ENCODE measurements at places on chromosomes 7 and 10.

DNA sequence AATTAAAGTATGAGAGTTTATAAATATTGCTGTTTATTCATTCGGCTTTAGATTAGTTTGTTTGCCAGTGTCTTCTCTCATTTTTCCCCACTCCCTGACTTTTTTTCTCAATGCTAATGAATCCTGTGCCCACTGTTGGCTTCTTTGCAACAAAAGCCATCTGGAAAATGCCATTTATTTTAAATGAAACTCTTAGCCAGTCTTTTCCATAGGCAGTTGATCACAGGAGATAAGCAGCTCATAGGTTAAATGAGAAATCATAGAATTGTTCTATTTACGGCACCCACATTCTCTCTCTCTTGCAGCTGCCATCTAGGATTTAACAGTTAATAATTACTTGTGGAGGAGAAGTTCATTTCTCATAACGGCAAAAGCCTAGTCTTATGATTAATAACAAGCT lies 249.3 kb upstream of the POM121L12 start:
- DNase-seq, result no peak

- DNase-seq, result no peak
These were observed 472.5 kb upstream of the GHITM start for GRCh38 chr10:83666762-83667161.

- DNase-seq, result no peak
These were observed 237.1 kb upstream of the NRP1 start for GRCh38 chr10:33571616-33572015.

DNA sequence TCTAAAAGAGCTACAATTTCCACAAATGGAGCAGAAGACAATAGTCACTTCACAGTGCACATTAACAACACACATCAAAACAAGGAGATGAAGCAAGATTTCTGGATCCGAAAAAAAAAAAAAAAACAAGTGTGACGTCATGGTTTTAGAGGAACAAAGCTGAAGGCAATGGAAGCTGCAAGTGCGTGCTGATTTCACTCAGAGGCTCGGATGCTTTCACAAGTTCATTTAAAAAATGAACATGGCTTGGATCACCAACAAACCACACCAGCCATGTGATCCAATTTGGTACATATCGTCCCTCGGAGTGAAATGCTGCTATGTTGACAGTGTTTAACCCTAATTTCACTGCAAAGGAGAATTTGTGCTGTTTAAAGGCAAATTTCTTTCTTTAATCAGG lies 337.0 kb upstream of the PRKCQ start:
- DNase-seq, result no peak

DNA sequence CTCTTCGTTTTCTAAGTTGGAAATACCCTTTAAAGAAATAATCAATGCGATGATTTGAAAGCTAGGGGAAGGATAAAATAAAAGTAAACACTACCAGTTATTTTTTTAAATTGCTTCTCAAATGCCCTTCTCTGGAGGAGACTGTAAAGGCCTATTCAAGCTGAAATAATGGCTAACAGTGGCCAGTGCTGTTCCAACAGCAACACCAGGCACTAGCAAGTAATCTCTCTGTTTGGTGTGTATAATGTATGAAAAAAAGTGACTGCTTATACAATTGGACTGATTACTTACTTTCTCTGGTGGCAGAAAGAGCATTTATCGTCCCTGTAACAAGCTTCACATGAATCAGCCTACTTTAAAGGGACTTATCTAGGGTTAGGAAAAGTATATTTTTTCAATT lies 102.7 kb downstream of the CSTF2T start:
- DNase-seq, result no peak

GRCh38 chr7:12508554-12508953 lies 62.0 kb upstream of the SCIN start:
- DNase-seq, result no peak

DNA sequence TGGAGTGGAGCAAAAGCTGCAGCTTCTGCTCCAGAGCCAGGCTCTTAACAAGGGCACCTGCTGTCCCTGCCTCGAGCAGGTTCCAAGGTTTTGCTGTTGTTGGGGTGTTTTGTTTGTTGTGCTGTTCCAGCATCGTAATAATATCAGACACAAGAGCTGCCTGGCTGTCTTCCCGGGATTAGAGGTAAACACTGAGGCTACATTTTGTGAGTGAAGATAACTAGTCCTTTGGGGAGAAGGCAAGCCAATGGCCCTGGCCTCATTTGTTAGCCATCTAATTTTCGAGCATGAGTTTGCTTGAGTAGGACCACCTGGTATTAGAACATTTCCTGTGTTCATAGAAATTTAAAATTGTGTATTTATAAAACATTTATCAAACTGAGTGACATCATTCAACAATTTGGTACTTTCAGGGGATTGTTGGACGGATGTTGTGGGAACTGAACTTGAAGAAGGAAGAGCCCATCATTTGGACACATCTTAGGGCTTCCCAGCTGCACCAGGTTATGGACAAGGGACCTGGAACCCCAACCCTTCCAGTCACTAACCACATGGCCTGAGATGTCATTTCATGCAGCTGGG lies 555.0 kb downstream of the TNS3 start:
- DNase-seq, result no peak

DNA sequence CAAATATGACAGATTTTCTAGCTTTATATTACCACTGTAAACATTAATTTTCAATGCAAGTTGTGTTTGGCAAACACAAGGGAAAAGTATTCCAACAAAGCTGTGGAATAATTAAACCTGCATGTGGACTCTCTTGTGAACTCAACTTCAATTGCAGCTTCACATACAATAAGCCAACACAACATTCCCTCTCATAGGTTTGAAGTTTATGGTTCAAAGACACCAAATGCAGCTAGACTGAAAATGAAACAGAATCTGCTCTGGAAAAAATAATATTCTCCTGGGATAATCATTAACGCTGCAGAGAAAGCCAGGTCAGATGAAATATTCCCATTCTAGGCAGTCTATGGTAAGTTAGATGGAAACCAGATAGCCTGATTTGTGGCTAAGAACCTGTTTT lies 105.8 kb upstream of the VIPR2 start:
- DNase-seq, result no peak

DNA sequence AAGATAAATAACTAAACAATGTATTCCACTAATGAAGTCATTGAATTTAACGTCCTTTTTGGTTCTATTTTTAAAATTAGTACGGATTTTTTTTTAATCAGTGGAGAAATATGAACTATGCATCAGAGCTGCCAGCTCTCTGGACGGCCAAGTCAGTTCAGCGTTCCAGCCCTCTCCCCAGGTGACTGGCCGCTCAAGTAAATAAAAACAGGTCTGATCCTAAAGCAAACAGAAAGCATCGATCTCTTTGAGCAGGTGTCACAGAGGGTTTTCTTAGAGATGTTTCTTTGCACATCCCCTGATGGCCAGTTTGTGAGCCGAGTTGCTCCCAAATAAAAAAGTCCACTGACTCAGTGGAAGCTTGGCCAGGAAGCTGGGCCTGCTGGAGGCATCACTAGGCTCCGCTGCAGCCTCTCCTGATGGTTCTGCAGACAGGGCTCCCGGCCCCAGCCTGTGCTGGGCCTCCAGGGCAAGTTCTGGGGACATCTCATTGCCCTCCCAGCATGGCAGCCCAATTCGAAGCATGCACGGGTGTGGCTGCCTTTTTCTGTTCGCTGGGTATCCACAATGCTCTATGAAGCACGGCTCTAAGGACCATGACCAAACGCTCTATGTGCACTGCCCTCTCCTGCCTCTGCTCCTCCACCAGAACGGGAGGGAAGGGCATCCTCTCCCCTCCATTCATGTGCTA lies 74.7 kb upstream of the PPP2R2D start:
- DNase-seq, result no peak

DNA sequence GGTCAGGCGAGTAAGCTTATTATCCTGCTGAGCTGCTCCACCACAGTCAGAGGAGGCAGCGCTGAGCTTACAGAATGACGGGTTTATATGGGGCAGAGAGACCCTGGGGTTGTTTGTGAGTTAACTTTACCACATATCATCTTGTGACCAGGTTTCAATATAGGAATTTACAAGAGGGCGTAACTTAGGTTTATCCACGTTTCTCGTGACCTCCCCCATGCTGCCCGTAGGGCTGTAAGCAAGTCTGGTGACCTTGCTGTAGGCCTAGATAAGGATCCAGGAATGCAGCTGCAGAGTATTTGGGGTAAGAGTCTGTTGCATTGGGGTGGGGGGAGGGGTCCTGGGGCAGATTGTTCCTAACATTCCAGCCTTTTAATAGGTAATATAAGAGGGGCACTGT lies 24.6 kb downstream of the SCIN start:
- DNase-seq, result no peak

All from CD4-positive, alpha-beta T cell treated with Interleukin-6 at 100 ng/mL for 8 hours (primary cell).